NCI-H146 (cell line): ENCODE measurements at places on chromosomes 3 and 15.

- DNase-seq = peak; percentile 26
Observed at GRCh38 chr3:113231827-113232253, 20.5 kb downstream of the BOC start.

GRCh38 chr3:13348661-13349396, 71.3 kb downstream of the NUP210 start:
- no peak for DNase-seq

GRCh38 chr3:188007897-188008296, 146.1 kb upstream of the LPP start:
- DNase-seq = no peak

- DNase-seq = no peak
Observed at GRCh38 chr3:88364926-88365325, 215.2 kb downstream of the C3orf38 start.

GRCh38 chr3:142613491-142613890, 17.3 kb downstream of the PLS1 start:
- no peak for DNase-seq

DNA sequence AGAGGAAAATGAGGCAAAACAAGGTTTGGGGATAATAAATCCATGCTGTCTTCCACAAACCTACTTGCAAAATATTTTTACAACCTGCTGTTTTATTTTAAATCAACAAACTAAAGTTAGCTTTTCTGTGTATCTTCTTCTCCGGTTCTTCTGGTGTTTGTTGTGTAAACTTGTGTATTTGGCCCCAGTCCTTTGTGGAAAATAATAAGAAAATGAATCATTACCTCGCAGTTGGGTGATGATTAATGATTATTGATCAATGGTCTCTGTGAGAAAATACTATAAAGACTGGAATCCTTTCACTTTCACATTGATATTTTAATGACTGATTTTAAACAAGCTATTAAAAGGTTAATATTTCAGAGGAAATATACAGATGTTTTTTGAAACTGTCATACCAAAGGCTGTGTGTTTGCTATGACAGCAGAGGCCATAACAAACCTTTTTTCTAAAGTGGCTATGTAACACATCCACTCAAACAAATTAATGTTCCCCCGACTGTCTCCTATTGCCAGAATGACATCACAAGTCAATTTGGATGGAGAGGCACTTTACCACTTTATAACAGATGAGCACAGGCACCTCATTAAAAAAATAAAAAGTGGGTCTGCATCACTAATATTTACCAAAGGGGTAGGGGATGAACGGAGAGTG, 152.5 kb downstream of the MEX3B start:
- peak; percentile 6 for DNase-seq

- DNase-seq = no peak
Observed at GRCh38 chr15:52656412-52656811, 22.8 kb downstream of the ATOSA start.

DNA sequence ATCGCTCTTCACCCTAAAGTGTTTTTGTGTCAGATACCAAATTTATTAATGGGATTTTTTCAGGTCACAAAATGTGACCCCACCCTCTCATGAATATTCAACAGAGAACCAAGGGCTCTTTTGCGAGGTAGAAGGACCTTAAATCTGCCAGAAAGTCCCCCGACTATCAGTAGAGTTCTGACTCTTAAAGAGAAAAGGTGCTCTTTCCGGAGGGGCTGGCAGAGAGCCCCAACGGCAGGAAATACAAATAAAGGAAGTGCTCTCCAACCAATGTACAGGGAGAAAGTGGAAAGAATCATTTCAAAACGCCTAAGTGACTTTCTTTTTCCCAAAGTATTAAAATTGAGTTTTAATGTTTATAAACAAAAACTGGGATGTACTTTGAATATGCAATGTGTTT, 517.2 kb downstream of the FOXP1 start:
- no peak for DNase-seq
